ENCODE measurements at places on chromosomes 5 and 9.

DNA sequence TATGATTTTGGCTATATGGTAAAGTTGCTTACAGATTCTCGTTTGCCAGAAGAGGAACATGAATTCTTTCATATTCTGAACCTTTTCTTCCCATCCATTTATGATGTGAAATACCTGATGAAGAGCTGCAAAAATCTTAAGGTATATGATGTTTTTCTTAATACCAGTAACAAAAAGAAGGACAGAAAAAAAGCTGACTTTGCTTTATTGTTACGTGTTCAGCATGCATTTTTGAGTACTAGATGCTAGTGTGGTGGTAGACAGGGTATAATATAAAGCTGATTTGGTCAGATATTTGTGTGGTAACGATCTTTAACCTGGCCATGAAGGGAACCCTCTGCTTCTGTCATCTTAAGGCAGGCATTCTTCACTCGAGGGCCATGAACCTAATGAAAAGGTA is 13.3 kb downstream of the CNOT8 start:
- no peak for DNase-seq

GRCh38 chr5:124704594-124705284 is 41.7 kb downstream of the ZNF608 start:
- DNase-seq = no peak

- DNase-seq = no peak
These were observed 17.5 kb upstream of the CNTLN start for GRCh38 chr9:17117372-17117771.

GRCh38 chr9:29220596-29221251 is 1647.4 kb upstream of the C9orf72 start:
- no peak for DNase-seq

GRCh38 chr5:163318707-163319106 is 118.7 kb upstream of the CCNG1 start:
- no peak for DNase-seq

GRCh38 chr5:132807163-132807838 is 5.8 kb upstream of the SOWAHA start:
- no peak for DNase-seq

DNA sequence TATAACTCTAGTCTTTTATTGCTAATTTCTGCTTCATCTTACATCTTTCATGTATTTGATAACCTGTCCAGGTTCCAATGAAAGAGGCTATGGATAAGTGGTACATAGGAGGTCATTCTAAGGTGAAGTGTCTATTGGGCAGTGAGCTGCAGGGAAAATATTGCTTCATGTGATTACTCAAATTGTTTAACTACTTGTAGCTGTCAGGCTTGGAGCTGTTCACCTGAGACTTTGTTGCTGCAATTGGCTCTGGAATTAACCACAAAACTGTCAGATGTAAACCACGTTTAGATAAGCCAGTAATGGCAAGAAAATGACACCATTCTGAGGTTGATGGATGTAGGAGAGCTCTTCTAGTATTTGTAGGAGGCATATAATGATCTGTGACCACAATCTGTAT is 26.0 kb downstream of the ADAMTSL1 start:
- DNase-seq = no peak

DNA sequence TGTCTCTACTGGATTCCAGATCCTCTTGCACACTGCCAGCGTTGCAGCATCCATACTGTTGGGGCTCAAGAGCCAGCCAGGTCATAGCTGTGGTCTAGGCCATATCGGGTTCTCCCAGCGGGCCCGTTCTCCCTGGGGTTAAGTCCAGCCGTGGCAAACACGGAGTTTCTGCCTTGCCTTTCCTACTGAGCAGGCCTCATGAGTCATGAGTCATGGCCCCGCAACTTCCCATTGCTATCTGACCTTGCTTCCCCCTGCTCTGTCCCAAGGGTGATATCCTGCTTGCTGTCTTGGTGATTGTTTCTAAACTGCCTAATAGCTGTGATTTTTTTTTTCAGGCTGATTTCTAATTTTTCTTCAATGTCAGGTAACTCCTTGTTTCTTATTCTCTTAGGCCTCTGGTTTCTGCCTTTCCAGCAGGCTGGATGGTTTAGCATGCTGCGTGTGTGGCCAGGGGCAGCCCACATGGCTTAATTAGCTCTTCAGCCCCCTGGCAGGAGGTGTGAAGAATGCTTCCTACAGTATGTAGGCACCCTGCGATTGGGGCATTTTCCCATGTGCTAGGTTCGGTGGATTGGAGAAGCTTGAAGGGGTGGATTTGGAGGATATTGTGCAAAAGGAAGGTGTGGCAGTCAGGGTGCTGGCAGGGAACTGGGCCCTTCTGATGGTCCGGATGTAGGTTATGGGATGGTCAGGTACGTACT is 18.7 kb downstream of the DAPK1 start:
- DNase-seq = peak; percentile 28

- no peak for DNase-seq
These were observed 39.1 kb downstream of the FBN2 start for GRCh38 chr5:128498844-128499455.

GRCh38 chr9:5186416-5187169 is 1.2 kb upstream of the INSL6 start:
- DNase-seq = no peak

- DNase-seq = no peak
These were observed 110.6 kb downstream of the SH3TC2 start for GRCh38 chr5:148952097-148952867.

DNA sequence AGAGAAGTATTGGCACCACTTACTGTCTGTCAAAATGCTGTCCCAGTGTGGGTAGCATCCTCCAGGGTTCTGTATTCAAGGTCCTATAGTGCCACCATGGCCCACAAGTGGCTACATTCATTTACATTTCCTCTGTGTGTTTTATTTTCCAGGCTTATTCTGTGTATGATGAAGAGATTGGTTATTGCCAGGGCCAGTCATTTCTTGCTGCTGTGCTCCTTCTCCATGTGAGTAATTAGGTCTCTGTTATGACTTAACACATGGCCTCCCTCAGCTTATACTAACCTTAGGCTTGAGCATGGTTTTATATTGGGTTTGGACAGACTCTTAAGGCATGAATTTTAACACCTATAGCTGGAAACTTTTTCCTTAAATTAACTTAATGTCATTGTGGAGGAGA is 36.7 kb downstream of the GPR21 start:
- DNase-seq = no peak

DNA sequence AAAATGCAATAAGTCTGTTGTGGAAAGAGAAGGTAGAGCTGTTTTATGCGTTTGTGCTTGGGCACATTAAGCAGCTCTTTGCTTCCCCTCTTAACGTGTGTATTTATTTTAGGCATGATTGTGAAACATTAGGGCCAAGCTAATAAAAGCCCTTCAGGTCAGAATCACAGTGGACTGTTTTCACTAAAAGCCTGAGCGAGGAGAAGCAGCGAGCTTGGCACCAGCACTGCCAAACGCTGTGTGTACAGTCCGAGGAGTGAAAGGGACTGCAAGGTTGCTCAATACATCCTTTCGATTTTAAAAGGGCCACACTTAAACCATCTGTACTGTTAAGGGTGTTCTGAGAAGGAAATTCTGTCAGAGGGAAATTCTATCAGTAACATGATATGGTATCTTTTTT is 107.2 kb upstream of the CKMT2 start:
- DNase-seq = no peak

DNA sequence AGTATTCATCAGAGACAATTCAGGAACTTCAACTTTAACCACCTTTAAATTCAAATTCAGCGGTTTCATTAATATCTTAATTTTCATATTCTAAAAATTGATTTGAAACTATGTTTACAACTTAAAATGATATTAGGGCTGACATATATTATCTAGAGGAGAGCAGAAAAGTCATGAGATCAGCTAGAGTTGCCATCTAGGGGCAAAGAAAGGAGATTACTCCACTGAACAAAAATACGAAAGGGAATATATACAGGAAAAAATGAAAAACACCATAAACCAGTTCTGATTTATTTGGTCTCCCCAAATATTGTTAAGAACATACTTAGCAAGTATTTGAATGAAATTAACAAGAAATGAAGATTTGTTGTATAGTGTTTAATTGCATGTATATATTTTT is 946.3 kb downstream of the DTWD2 start:
- no peak for DNase-seq

GRCh38 chr9:12856603-12857002 is 81.8 kb downstream of the LURAP1L start:
- DNase-seq = no peak

- DNase-seq = peak; percentile 88
These were observed 2.8 kb downstream of the PDLIM7 start for GRCh38 chr5:177494346-177495195.

GRCh38 chr5:160479926-160480325 is 58.3 kb downstream of the PTTG1 start:
- DNase-seq = no peak

GRCh38 chr9:22136461-22137096 is 127.5 kb upstream of the CDKN2B start:
- no peak for DNase-seq

DNA sequence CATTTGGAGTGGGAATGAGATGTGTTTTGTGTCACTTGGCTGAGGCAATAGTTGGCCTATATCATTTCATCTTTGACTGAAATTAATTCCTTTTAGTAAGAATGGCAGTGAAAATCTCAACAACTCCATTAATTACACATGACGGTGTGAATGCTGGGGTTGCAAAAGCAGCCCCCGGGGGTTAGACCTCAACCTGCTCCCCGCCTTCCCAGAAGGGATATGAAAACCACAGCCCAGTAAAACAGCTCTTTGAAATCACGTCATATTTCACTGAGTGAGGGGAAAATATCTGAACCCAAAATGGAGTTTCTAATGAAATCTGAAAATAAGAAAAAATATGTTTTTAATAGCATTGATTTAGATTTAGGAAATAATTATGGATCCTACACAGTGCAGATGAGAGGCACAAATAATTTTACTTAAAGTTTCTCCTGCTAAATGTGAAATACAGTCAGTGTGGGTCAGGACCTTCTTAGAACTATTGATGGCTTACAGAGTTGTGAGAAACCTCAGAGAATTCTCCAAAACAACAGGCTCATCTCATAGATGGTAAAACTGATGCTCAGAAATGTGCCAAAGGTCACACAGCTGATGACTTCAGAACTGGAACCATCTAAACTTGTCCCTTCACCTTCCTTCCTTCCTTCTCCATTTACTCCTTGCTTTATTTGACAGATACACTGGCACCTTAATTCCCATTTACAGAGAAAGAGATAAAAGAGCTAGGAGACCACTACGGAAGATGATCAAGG is 96.5 kb downstream of the SPOCK1 start:
- no peak for DNase-seq

GRCh38 chr9:82563094-82563493 is 499.8 kb downstream of the RASEF start:
- no peak for DNase-seq

DNA sequence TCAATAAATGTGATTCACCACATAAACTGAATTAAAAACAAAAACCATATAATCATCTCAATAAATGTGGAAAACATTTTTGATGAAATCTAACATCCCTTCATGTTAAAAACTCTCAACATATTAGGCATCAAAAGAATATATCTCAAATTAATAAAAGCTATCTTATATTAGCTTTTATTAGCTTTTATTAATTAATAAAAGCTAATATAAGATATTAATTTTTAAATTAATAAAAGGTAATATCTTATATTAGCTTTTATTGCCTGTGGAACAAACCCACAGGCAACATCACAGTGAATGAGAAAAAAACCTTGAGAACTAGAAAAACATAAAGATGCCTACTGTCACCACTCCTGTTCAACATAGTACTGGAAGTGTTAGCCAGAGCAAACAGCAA is 338.9 kb upstream of the GRIA1 start:
- no peak for DNase-seq

DNA sequence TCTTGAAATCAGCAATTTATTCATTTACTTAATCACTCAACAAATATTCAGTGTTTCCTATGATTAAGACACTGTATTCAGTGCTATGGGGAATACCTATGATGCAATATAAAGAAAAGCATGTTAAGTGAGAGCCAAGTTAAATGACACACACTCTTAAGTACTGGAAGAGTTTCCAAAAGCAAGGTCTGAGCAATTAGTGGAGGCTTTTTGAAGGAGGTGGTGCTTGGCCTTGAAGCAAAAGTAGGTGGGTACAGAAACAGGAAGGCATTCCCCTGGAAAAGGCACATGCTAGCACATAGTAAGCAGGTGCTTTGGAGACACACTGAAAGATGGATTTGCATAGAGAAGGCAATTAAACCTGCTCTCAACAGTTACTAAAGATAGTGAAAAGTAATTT is 4.0 kb downstream of the TSLP start:
- no peak for DNase-seq
